ENCODE measurements at places on chromosomes 2 and 18.

GRCh38 chr2:28539118-28539541 is 43.3 kb downstream of the PLB1 start:
- DNase-seq: no peak

DNA sequence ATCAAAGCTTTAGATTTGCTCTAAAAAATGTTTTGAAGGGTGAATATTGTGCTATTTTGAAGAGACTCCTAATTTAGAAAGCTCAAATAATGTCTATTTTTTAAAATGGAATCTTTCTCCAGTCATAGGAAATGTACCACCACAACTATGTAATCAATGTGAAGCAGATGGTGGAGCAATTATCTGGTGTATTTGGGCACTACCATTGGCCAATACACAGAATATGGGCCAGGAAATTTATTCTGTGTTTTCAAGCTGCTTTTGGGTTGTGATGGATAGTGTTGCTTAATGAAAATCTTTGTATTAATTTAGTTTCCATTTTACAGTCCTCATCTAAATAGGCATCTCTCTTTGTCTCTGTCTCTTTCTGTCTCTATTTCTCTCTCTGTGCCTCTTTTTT is 17.1 kb upstream of the VWC2L start:
- no peak for DNase-seq

- DNase-seq: no peak
Observed at GRCh38 chr2:240933048-240933965, 27.2 kb downstream of the CROCC2 start.

GRCh38 chr18:80127635-80128034 is 18.6 kb downstream of the ADNP2 start:
- no peak for DNase-seq

DNA sequence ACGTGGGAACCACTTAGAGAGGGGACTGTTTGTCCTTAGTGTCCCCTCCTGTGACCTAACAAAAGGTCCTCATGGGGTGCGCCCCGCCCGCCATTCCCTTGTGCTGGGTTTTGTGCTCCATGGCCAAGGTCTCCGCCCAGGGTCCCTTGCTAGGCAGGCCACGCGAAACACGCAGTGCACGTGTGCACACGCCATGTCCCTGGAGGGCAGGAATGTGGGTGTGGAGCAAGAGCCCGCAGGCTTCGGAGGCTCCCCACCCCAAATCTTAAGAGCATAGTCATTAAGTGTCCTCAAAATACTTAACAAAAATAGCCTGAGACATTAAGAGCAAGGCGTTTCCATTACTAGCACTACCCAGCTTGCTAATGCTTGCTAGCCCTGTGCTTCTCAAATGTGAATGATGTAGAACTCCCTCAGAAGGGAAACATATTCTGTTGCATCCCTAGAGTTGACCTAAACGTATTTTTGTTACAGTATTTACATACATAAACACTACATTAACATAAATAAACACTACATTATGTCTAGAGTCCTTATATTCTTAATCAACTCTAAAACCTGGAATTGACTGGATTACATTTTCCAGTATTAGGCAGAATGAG is 117.6 kb upstream of the APCDD1 start:
- DNase-seq: no peak

DNA sequence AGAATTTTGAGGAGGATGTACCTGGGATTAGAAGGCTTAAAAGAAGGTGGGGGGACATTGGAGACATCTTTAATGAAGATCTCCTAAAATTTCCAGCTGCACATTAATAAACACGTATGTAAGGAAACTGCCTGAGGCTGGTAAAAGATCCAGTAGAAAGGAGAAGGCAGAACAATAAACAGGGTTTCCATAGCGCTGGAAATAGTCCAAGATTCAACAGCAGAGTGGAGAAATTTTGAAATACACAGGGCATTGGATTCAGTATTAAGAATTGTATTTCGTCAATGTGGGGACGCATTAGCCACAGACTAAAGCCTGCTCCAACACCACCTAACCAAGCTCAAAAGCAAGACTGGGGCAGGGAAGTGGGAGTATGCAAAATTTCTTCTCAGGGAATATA is 606.9 kb upstream of the NRXN1 start:
- DNase-seq: no peak

GRCh38 chr18:57816208-57816954 is 13.3 kb upstream of the ATP8B1 start:
- DNase-seq: no peak

GRCh38 chr2:21042958-21043743 is 722 bp downstream of the APOB start:
- peak; percentile 44 for DNase-seq

GRCh38 chr2:96195410-96196066 is 13.1 kb downstream of the STARD7 start:
- no peak for DNase-seq

DNA sequence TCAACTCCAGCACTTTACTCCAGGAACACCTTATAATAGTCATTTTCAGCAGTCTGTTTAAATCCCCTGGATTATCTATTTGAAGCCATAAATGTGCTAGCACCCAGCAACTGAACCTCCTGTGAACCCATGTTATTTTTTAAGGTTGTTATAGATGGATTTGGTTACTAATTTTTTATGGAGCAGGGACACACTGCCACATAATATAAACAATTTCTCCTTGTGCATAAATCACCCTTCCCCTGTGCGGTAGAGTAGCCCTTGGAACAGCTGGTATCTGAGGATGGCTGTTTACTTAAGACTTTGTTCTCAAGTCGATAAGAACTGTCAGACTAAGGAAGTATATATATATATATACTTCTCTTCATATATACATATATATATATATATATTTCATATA is 367.4 kb downstream of the EPHA4 start:
- DNase-seq: no peak

GRCh38 chr2:236607471-236608187 is 38.0 kb downstream of the ACKR3 start:
- peak; percentile 37 for DNase-seq

GRCh38 chr18:69484699-69485396 is 84.2 kb downstream of the DOK6 start:
- DNase-seq: no peak

- no peak for DNase-seq
Observed at GRCh38 chr18:34083910-34084535, 140.7 kb downstream of the NOL4 start.

GRCh38 chr2:240931319-240931949 is 25.3 kb downstream of the CROCC2 start:
- DNase-seq: no peak

DNA sequence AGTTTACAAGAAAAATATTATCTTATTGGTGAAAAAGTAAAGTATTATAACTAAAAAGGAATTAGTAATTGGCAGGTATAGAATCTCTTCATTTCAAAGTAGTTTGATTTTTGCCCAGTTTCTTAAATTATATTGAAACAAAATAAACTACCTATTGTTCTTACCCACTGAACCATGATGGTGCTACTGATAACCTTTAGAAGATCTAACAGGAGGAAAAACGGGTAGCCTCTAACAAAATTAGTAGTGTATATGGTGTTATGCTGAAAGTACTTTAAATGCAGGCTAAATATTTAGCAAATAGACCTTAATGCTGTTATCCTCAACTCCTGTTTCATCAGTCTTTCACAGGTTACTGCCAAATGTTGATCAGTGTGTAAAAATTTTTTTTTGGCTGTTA is 19.1 kb downstream of the MRPS9 start:
- DNase-seq: no peak

GRCh38 chr18:45386041-45386655 is 229.1 kb upstream of the SLC14A2 start:
- no peak for DNase-seq

GRCh38 chr2:20282916-20283592 is 58.1 kb upstream of the SDC1 start:
- no peak for DNase-seq

GRCh38 chr18:3704556-3705344 is 254.8 kb downstream of the TGIF1 start:
- DNase-seq: no peak

GRCh38 chr2:16666449-16666801 is 791 bp upstream of the CYRIA start:
- DNase-seq: no peak

DNA sequence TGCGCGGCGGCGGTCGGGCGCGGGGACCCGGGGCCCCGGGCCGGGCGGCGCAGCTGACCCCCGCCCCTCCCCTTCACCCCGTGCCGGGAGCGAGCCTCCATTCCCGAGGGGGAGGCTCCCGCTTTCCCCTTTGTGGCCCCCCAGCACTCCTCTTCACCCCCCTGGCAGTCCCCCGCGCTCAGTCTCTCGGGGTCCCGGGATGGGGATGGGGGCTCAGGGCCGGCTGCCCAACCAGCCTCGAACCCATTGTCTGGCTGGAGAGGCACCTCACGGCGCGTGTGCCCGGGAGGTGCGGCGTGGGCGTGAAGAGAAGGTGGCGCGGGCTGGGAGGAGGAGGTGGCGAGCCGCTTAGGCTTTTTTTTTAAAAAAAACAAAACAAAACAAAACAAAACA is 748 bp downstream of the FMNL2 start:
- DNase-seq: no peak

GRCh38 chr18:39564716-39565115 is 1999.1 kb upstream of the CELF4 start:
- DNase-seq: no peak

GRCh38 chr2:216023055-216023648 is 9.8 kb upstream of the MREG start:
- peak; percentile 55 for DNase-seq

DNA sequence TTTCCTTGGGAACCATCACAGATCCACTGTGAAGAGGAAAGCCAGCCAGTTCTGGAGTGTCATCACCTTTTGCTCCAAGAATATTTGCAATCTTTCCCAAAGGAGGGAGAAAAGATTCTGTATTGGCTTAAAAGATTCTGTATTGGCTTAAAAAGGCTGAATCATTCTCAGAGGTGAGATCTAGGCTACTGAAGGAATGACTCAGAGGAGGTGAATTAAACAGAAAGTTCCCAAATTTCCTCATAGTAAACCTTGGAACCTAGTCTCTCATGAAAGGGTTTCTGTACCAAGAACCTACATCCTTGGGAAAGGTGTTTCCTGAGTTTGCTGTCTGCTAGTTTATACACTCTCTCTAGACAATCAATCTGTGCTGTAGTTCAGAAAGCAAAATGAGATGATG is 34.1 kb upstream of the GRB14 start:
- no peak for DNase-seq

GRCh38 chr2:7262727-7263126 is 345.5 kb downstream of the RNF144A start:
- DNase-seq: no peak

GRCh38 chr2:63676135-63676534 is 87.4 kb downstream of the MDH1 start:
- DNase-seq: no peak
